HS-27A (cell line): ENCODE measurements at places on chromosomes 7 and 10.

GRCh38 chr10:127612-128432, 7.4 kb upstream of the ZMYND11 start:
- DNase-seq, result no peak

DNA sequence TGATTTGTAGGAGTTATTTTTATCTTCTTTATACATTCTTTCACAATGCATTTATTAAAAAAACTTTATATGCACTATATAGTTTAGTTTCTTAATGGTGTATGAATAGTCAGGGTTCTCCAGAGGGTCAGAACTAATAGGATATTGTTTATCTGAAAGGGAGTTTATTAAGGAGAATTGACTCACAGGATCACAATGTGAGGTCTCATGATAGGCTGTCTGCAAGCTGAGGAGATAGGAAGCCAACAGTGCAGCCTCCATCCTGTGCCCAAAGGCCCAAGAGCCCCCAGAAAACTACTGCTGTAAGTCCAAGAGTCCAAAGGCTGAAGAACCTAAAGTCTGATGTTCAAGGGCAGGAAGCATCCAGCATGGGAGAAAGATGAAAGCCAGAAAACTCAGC, 192.8 kb upstream of the AHR start:
- DNase-seq, result no peak

GRCh38 chr7:106281585-106282318, 3.0 kb downstream of the NAMPT start:
- DNase-seq, result no peak

- DNase-seq, result no peak
These were observed 12.1 kb downstream of the IL15RA start for GRCh38 chr10:5965266-5965665.

GRCh38 chr7:151126491-151127137, 40.3 kb downstream of the AGAP3 start:
- DNase-seq, result no peak

DNA sequence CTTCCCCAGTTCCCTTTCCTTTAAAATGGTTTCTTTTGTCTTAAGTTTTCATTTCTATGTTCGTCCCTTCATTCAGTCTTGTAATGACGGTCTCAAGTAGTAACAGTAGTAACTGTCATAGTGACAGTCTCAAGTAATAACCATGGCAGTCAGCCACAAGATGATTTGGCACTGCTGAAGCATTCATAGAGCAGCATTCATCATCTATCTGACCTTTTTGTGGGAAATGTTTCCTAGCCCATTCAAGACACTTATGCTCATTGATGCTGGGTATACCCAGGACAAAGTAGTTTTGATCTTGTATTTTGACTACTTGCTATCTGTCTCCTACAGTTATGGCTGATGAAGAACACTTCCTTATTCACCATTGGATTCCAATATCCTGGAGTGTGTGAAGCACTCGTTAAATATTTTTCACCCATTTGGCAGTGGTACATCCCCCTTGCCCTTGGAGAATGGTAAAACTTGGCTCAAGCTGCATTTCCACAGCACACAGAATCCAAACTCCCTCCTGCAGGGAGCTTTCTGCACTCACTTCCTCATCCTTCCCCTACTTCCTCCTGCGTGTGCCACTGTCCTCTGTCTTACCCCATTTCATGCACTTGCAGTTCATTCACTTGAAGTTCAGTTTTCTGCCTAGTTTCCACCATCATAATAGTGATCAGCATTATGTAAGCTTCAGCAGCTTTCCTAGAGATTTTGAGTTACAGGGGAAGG, 19.0 kb downstream of the GIMAP4 start:
- no peak for DNase-seq

- no peak for DNase-seq
These were observed 47.4 kb upstream of the R3HCC1L start for GRCh38 chr10:98086837-98087708.

GRCh38 chr7:144086730-144087129, 652 bp downstream of the OR2A12 start:
- no peak for DNase-seq

DNA sequence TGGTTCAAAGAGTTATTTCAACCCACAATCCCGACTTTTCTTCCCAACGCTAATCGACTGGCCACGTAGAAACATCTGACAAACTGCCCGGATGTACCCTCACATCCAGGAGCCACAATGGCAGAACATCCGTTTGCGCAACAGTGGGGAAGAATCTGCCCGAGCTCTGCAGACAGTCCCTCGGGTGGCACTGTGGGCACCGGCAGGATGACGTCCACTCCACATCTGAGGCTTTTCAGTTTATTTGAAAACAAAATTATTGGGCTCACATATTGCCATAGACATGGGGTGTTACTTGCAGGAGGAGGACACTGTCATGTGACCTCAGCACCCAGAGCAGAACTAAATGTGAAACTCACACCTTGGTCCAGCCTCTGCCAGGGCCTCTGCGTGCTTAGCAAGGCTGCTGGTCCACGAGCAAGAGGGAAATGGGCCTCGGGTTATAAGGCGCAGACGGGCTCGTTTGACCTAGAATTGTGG, 84.1 kb downstream of the MKI67 start:
- no peak for DNase-seq
